ENCODE measurements at places on chromosomes 6 and 20.

- no peak for DNase-seq
Measured at GRCh38 chr6:136866872-136867416, 44.6 kb downstream of the PEX7 start.

GRCh38 chr6:47032974-47033765, 9.0 kb downstream of the ADGRF1 start:
- no peak for DNase-seq

GRCh38 chr6:49698478-49698877, 14.9 kb downstream of the CRISP2 start:
- DNase-seq = no peak

- no peak for DNase-seq
Measured at GRCh38 chr6:140758169-140758877, 1374.4 kb upstream of the GJE1 start.

- no peak for DNase-seq
Measured at GRCh38 chr6:169960003-169960344, 208.6 kb downstream of the ERMARD start.

GRCh38 chr20:45317826-45318225, 9.7 kb upstream of the MATN4 start:
- DNase-seq = no peak

- DNase-seq = no peak
Measured at GRCh38 chr6:37313723-37314486, 39.9 kb upstream of the RNF8 start.

- DNase-seq = no peak
Measured at GRCh38 chr6:145075425-145075824, 659.9 kb downstream of the EPM2A start.

DNA sequence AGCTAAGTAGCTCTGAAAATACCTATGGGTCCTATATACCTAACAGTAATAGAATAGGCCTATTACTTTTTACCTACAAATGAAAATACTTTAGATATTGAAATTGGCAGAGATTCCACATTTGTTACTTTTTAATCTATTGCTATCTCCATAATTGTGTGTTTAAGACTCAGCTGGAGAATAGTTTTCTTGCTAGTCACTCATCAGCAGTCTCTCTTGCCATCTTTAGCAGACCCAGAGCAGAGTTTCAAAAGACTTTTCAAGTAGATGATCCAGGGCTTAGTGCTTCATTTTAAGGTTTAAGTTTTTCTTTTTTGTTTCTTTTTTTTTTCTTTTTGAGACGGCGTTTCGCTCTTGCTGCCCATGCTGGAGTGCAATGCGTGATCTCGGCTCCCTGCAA, 12.9 kb downstream of the ANKS1A start:
- DNase-seq = no peak

- DNase-seq = no peak
Measured at GRCh38 chr6:34375833-34376232, 16.6 kb downstream of the NUDT3 start.

DNA sequence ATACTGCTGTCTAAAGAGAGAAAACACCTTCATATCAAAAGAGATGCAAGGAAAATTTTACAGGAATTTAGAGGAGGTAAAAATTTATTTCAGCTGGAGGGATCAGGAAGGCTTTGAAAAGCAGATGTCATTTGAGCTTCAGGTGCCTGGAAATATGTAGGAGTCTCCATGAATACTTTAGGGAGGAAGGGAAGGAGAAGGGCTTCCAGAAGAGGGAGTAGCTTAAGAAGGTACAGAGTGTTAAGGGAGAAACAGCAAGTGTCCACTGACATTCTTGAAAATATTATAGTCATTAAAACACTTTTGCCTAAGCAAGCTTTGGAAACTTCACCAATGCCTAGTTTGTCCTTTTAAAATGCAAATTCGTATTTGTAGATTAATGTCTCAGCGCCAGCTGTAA, 27.2 kb downstream of the L3MBTL3 start:
- DNase-seq = no peak

- DNase-seq = no peak
Measured at GRCh38 chr6:107768044-107768443, 56.1 kb downstream of the SCML4 start.

DNA sequence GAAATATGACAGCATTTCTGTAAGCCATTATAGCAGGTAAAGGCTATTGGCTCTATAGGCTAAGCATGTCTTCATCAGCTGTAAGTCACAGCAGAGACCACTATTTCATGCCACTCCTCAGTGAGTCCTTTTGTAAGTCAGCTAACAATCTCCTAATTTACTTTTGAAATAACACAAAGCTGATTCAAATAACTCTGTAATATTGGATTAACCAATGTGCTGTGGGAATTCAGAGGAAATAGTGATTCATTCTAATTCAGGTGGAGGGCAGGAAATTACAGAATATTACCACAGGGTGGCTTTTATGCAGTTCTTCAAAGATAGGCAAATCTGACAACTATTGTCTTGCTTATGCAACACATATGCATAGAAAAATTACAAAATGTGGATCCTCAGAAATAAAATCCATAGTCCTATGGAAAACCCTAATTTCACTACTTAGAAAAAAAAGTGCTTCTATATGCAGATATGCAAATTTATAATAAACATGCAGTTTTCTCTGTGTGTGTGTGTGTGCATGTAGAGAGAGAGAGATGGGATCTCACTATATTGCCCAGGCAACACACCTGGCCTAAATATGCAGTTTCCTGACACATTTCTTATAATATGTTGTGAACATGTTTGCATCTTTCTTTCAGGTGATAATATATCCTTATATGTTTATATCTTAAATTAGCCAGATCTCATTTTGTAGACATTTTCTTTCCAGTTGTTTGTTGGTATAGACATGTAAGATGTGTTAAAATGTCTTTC, 4.8 kb upstream of the SMIM28 start:
- no peak for DNase-seq

DNA sequence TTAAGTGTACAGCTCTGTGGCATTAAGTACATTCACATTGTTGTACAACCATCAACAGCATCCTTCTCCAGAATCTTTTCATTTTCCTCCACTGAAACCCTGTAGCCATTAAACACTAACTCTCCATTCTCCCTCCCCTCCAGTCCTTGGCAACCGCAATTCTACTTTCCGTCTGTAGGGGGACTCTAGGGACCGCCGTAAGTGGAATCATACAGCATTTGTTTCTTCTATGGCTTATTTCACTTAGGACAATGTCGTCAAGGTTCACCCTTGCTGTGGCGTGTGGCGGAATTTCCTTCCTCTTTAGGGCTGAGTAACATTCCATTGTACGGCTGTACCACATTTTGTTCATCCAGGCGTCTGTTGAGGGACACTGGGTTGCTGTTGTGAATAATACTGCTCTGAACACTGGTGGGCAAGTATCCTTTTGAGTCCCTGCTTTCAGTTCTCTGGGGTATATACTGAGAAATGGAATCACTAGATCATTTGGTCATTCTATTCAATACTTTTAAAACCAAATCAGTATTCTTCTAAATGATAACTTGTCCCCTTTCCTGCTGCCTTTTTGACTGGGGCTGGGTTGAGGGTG, 50.7 kb downstream of the PPP1R3G start:
- peak; percentile 68 for DNase-seq

GRCh38 chr20:20664795-20665589, 47.5 kb downstream of the RALGAPA2 start:
- peak; percentile 22 for DNase-seq

DNA sequence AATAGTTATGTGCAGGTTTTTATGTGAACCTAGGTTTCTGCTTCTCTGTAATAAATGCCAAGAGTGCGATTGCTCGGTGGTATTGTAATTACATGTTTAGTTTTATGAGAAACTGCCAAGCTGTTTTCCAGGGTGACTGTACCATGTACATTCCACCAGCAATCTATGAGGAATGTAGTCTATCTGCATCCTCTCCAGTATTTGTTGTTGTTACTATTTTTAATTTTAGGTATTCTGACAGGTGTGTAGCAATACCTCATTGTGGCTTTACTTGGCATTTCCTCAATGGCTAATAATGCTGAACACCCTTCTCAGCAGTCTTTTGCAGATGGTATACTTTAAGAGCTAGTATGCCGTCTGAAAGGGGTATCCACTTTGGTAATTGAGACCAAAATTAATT, 142.1 kb downstream of the BMP2 start:
- DNase-seq = no peak

DNA sequence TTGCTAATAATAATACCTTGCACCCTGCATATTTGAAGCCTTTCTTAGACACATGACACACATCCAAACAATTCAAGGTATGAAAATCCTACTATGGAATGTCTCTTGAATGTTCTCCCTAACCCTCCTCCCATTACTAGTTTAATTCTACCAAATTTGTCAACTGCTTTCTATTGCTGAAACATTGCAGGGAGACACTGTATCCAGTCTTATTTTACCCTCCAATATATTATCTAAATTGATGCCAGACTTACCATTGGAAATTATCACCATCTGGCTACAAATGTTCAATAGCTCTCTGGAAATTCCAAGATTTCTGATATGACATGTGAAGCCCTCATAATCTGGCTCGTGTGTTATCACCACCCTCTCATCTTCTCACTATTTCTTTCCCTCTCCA, 1027.3 kb upstream of the CITED2 start:
- no peak for DNase-seq

DNA sequence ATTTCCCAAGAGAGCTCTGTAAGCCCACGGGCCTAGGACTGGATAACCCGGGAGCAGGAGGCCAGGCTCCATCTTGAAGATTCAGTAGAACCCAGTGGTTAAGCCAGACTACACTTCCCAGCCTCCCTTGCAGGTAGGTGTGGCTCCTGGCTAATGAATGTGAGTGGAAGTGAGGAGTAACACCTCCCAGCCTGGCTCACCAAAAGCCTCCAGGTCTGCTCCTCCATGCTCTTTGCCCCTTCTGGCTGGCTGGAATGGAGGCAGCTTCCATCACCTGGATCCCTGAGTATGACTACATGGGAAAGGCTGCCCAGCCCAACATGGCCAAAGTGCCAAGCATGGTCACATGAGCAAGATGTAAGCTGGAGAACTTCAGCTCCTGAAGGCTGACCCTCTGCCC, 9.7 kb downstream of the LRRN4 start:
- no peak for DNase-seq

- DNase-seq = peak; percentile 7
Measured at GRCh38 chr6:70312165-70312745, 9.4 kb upstream of the COL9A1 start.

GRCh38 chr20:59247731-59248684, 52.4 kb upstream of the EDN3 start:
- DNase-seq = no peak

- no peak for DNase-seq
Measured at GRCh38 chr6:94727710-94728109, 849.6 kb upstream of the MANEA start.

DNA sequence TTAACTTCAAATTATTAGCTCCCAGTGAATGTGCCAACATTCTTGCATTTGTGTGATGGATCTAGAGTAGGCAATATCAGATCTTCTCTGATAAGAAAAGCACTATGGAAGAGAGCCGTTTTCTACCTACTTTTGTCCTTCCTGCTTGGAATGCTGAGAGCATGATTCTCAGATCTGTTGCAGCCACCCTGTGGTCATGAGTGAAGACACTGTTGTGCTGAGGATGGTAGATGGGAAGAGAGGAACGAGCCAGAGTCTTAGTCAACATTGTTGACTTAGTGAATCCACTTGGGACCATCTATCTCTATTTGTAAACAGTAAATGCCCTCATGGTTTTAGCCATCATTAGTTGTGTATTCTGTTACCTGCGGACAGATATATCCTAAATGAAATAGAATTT, 202.6 kb downstream of the CD109 start:
- DNase-seq = no peak

DNA sequence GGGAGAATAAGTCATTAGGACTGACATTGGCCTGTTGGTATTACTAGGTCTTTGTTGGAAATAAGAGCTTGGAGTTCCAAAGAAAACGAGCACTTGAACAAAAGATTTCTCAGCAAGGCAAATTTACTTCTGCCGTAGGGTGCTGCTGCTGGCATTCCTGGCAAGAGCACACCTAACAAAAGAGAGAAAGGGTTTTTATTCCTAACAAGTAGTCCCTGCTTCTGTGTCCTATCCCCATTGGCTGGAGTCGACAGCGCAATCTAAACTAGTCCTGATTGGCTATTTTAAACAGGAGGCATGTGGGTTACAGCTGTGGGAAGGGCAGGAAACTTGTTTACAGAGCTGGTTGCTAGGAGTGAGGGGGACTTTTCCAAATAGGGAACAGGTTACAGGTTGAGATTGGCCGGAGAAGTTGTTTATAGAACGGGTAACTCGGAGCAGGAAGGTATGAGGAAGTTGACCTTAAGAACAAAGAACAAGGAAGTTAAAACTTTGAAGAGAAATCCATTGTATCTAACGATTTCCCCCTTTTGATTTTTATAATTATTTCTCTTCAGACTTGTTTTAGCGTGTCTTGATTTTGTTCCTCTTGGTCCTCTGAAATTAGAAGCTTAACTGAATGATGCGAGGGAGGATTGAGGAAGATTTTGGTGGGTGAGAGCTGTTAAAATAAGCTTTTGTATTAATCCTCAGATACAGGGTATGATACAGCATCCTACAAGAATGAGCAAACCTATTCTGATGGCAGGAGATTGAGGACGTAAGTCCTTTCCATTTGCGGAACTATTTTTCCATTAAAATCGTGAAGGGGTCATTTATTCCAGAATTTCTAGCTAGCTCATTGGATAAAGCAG, 3.4 kb upstream of the ZNFX1 start:
- peak; percentile 18 for DNase-seq

DNA sequence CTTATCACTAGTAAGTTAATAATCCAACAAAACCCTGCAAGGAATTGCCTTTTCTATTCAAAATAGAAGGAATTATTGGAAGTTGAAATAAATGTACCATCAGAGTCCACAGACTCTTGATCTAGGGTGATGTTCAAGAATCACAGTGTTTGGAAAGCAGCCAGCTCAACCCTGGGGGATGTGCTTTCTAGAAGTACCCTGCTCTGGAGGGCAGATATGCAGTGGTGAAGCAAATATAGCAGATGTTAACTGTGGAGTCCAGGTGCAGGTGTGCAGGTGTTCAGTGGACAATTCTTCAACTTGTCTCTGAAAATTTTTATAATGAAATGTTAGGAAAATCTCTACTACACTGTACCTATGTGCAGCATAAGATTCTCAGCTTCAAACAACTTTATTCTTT, 9.1 kb upstream of the INSM1 start:
- no peak for DNase-seq

DNA sequence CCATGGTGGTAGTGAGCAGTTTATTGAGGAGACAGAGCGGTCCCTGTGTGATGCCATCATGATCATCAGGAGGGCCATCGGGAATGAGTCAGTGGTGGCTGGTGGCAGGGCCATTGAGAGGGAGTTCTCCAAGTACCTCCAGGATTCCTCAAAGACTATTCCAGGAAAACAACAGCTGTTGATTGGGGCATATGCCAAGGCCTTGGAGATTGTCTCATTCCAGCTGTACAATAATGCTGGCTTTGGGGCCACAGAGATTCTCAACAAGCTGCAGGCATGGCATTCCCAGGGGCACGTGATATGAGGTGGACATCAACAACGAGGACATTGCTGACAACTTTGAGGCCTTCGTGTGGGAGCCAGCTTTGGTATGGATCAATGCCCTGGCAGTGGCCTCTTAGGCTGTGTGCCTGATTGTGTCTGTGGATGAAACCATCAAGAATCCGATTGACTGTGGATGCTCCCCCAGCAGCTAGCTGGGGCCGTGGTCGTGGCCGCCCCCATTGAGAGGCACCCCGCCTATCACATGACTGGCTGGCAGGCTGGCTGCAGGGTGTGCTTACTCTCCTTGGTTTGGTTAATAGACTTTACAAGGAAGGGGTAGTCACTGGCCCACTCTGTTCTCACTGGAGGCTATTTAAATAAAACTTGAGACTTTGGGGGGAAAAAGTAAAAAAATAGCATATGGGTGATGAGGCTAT, 16.7 kb downstream of the RAET1E start:
- no peak for DNase-seq

Measured in activated naive CD4-positive, alpha-beta T cell treated with anti-CD3 and anti-CD28 coated beads for 36 hours (primary cell).